Stimulated activated CD4-positive, alpha-beta T cell treated with anti-CD3 and anti-CD28 coated beads, Interleukin-4, amount 100 ng/mL, for 24 hours (primary cell): ENCODE measurements at places on chromosomes 3 and 15.

DNA sequence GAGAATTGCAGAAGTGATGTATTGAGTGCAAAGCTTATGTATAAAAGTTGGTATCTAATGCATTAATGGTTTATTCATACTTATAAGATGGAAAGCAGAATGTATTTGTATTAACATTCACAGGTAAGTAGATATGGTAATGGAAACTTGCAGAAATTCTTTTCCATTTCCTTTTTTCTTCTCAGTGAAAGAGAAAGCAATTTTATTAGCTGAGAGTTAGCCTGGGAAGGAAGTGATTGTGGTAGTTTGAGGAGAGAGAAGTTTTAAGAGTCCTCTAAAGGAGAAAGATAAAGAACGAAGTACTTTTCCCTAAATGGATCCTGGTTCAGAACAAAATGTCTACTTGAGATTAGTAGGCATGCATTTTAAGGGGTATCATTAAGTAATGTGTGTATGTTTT lies 60.1 kb upstream of the OSTN start:
- no peak for DNase-seq

GRCh38 chr3:5126586-5126985 lies 4.5 kb downstream of the ARL8B start:
- no peak for DNase-seq

- DNase-seq = no peak
Observed at GRCh38 chr3:136778865-136779264, 26.7 kb upstream of the STAG1 start.

GRCh38 chr3:16668776-16669545 lies 63.7 kb upstream of the DAZL start:
- DNase-seq = no peak

- no peak for DNase-seq
Observed at GRCh38 chr3:122064326-122064725, 9.2 kb downstream of the CD86 start.

DNA sequence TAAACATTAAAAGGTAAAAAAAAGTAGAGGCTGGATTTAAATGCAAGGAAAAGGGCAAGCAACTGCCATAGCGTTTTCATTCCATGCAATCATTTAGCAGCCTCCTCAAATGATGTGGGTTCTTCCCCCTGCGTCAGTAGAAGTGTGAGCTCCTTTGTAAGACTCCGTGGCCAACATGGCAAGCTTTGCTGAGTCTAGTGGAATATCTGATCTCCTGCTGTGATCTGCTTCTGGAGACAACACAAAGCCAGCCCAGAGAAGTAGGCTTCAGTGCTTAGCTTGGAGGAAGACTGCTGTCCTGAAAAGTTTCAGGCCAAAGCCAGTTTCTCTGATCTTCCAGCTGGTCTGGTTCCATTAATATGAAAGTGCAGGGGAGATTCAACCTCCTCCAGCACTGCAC lies 70.4 kb downstream of the ARPP21 start:
- DNase-seq = no peak

DNA sequence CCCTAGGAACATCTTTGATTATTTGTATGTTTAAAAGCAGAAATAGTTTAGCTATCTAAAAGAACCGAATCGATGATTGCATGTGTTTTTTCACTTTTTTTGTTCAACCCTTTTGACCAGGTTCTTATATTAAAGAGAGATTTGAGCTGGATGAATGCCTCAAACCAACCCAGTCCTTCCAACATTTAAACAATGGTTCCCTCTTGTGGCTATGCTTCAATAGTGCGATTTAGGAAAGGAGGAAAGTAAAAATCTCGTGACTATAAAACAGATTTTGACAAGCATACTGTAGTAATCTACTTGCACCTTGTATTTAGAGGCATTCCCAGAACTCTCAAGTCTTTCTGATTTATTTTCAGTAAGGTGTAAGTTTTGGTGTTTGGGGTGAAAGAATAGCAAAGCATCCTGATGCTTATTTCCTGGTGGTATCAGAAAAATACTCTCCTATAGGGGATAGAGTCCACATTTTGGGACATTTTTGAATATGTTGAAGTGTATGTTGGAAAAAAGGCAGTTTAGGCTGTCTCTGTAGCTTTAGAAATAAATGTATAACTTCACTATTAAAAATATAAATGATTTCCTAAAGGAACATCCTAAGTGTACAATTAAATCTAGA lies 159.6 kb upstream of the KCNH8 start:
- DNase-seq = no peak

GRCh38 chr3:151391720-151392119 lies 7.2 kb upstream of the P2RY12 start:
- no peak for DNase-seq

DNA sequence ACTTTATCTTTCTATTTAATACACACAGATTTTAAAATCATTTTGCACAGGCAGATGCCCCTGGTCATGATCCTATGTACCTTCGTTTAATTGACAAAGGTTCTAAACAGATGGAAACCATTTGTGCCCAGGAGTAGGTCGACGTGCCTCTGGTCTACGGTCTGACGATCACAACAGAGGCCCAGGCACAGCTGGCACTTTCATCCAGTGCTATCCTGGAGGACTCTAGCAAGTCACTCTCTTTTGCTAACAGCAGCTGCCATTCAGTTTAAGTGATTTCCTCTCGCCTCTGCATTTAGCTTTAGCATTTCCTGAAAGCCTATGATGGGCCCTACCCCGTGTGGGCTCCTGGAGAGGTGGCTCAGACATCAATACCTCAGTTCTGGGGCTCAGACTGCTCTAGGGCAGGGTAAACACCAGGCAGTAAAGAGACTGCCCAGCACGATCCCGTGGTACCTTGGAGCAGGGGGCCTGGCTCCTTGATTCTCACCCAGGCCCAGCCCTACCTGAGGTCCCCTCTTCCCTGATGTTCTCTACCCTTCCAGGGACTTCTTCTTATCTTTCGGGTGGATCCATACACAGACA lies 83.2 kb upstream of the SNRPA1 start:
- DNase-seq = no peak

DNA sequence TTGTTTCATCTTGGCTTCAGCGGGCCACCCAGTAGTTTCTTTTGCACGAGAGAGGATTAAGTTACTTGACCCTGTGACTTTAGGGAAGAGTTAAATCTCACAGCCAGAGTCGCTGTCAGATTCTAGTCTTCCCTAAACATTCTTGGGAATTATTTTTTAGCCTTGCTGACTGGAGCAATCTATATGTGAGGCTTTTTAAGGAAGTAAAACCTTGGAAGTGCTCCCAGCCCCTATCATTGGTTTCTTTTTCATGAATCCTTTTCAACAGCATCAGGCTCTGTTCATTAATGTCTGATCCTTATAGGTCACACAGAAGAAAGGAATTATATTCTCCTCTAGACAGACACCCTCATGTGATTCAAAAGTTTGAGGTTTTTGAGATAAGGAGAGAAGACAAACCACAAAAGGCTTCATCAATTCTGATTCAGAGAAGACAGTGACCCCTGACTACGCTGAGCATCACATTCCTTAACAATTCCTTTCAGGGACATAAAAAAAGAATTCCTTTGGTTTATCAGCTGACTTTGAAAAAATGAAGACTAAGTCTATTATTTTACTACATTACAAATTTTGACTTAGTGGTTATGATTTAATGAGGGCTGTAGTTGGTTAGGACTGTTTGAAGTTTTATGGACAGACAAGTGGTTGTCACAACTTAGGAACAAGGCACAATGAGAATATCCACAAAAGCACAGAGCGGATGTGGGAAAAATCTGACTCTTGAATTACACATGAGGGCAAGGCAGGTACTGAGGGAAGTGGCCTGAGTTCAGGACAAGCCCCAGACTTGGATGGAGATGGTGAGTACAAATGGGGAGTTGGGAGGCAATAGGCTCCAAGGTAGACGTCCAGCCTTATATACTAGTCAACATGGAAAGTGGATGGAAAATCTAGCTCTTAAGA lies 171.1 kb upstream of the STT3B start:
- no peak for DNase-seq

DNA sequence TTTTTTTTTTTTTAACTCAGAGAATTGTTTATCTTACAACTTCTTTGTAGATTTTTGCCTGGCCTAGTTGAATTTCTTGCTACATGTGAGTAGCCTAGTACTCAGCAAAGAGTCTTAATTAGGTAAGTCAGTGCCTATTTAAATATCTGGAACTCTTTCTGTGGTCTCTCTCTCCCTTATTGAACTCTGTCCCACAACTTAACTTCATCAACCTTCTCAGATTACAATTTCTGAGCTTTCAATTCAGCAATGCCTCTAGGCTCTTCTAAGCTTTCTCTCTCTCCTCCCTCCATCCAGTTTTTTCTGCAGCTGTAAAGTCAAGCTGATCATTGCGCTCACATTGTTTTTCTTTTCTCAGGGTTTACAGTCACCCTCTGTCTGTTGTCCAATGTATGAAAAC lies 517.6 kb upstream of the ROBO1 start:
- DNase-seq = no peak

GRCh38 chr15:69962561-69962960 lies 135.2 kb downstream of the TLE3 start:
- DNase-seq = no peak

- no peak for DNase-seq
Observed at GRCh38 chr3:41608347-41608746, 353.6 kb downstream of the ULK4 start.

DNA sequence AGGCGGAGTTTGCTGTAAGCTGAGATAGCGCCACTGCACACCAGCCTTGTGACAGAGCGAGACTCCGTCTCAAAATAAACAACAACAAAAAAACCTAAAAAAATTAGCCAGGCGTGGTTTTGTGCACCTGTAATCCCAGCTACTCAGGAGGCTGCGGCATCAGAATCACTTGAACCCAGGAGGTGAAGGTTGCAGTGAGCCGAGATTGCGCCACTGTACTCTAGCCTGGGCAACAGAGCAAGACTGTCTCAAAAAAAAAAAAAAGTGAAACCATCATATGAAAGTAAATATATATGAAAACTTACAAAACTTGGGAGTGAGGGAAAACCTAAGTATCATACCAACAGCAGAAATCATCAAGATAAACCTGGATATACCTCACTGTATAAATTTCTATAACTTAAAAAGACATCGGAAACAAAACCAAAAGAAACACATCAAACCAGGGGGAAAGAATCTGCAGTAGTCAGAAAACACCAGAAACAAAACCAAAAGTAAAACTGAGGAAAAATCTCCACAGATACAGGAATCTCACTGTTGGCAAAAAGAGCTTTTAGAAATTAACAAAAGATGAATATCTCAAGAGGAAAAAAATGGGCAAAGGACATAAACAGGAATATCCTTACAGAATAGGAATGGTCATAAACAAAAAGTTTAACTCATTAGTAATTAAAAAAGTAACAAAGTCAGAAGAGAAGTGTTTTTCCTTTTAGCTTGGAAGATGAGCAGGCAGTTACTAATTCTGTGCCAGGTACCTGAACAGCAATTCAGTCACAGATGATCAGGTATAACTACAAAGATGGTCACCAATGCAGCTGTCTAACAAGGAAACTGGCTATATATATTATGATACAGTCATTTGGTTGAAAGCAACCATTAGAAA lies 41.3 kb downstream of the ETV5 start:
- DNase-seq = no peak

- DNase-seq = no peak
Observed at GRCh38 chr3:78644847-78645246, 1123.0 kb downstream of the ROBO1 start.

- DNase-seq = no peak
Observed at GRCh38 chr3:89217148-89217685, 109.8 kb downstream of the EPHA3 start.

DNA sequence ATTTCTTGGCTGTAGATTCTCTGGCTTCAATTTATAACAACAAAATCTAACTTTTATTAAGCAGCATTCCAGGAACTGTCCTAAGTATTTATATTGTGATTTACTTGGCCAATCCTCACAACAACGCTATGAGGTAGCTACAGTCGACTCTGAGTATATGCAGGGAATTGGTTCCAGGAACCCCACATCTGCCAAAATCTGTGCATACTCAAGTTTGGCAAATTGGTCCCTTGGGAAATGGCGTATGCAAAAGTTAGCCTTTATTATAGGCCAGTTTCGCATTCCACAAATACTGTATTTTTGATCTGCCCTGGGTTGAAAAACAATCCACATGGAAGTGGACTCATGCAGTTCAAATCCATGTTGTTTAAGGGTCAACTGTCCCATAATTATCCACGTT lies 53.9 kb downstream of the RAP2B start:
- no peak for DNase-seq

DNA sequence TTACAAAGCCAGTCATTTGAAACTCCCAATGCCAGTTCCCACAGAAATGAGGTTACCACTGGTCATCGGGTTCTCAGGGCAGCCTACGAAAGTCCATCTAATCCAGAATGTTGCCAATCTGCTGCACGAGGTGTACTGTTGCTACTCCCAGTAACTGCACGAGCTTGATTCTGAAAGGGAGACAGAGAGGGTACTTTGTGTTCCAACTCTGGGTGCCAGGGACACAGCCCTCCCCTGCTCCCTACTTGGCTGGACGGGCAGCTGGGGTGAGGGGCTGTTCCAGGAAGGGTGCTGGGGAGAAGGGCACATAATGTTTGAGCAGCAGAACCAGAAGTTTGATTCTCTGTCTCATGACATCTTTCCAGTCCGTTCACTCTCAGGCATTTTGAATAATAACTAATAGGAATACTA lies 27.1 kb upstream of the OSBPL11 start:
- DNase-seq = no peak

GRCh38 chr3:131444180-131444579 lies 58.6 kb downstream of the MRPL3 start:
- no peak for DNase-seq

DNA sequence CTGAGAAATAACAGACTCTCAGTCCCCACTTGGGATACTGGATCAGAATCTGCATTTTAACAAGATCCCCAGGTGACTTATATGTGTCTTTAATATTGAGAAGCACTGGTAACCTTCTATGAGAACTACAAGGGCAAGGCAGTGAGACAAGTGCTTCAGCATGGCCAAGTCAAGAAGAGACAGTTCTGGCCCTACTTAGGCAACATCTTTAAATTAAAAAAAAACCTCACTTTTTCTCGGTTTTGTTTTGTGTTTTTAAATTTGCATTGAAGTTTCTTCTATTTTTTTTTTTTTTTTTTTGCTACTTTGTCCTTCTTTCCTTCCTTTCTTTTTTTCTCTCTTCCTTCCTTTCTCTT lies 42.5 kb upstream of the SPTSSB start:
- DNase-seq = no peak

DNA sequence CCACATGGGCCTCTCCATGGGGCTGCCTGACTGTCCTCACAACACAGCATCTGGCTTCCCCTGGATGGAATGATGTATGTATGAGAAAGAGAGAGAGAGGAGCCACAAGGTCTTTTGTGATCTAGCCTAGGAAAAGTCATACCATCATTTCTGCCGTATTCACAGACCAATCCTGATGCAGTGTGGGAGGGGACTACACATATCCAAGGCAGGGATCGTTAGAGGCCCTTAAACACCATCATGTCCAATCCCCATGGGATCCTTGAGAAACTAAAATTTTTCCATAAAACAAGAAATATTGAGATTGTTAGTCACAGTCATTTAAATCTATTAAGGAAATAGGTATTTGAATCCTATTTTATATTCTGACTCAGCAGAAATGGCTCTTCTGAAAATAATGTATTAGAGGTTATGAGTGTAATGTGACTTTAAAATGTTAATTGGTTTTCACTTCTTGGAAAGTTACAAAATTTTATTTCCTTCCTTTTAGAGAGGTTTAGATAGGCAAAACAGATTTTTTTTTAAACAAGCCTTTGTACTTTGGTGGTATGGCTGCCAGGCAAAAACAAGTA lies 65.1 kb upstream of the TSC22D2 start:
- DNase-seq = no peak

- DNase-seq = peak; percentile 19
Observed at GRCh38 chr3:56799251-56799882, 2.4 kb downstream of the ARHGEF3 start.

- DNase-seq = no peak
Observed at GRCh38 chr3:47865192-47865591, 62.3 kb downstream of the DHX30 start.

GRCh38 chr3:5888851-5889250 lies 701.3 kb downstream of the EDEM1 start:
- no peak for DNase-seq
